Activated CD4-positive, alpha-beta T cell treated with anti-CD3 and anti-CD28 coated beads for 36 hours (primary cell): ENCODE measurements at places on chromosomes 3 and 15. TPM values are rescaled to one million over a fixed set of nuclear protein-coding genes. Genes with fewer than 3 reads are reported as not detected.

- no peak for DNase-seq
Measured at GRCh38 chr15:45523166-45523460, 558 bp upstream of the SLC30A4 start.

Gene MAGEF1
- 13.6 TPM for total RNA-seq

Gene RSRC1
- 61.6 TPM for total RNA-seq

GRCh38 chr15:29704950-29705597 lies 117.2 kb downstream of the TJP1 start:
- DNase-seq, result no peak

- DNase-seq, result no peak
Measured at GRCh38 chr3:159185443-159186050, 383.7 kb downstream of the MFSD1 start.

Gene CHST14
- 5.4 TPM for total RNA-seq
